Transverse colon (tissue), 4 donors: ENCODE measurements at places on chromosomes 5 and 9.

DNA sequence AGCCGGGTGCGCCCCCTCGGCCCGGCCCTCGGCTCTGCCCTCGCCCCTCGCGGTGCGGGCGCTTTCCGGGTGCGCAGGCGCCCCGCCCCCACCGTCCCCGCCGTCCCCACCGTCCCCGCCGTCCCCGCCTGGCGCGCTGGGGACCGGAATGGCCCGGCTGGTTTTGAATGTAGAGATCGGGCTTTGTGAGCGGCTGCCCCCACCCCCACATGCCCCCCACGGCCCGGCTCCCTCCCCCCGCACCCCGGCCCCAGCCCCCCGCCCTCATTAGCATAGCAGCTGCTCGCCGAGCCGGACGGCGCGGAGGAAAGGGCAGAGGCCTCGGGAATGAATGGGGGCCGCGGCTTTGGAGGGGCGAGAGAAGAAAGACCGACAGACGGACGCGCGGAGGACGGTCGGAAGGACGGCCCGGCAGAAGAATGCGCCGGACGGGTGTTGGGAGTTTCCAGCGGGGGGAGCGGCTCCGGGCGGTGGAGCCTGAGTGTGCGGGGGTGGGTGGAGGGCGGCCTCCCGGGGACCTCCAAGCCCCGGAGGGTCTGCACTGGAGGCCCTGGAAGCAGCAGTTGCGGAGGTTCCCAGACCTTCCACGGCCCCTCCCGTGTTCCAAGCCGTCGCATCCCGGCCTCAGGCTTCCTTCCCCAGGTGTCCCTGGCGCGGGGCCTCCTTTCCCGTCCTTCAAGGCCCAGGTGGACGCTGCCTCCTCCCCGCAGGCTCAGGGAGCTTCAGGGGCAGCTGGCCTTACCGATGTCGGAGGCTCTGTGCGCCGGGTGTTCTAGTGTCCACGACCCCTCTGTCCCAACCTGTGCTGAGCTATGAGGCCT lies 6.0 kb downstream of the NRARP start:
- peak overlapping the region; percentile 86 for H3K27ac ChIP-seq
- H3K4me3 ChIP-seq = peak overlapping the region; percentile 39
- peaks cover 50% of the 10 kb centered on the region for H3K4me1 ChIP-seq
- no peaks in the 10 kb centered on the region for H3K36me3 ChIP-seq

DNA sequence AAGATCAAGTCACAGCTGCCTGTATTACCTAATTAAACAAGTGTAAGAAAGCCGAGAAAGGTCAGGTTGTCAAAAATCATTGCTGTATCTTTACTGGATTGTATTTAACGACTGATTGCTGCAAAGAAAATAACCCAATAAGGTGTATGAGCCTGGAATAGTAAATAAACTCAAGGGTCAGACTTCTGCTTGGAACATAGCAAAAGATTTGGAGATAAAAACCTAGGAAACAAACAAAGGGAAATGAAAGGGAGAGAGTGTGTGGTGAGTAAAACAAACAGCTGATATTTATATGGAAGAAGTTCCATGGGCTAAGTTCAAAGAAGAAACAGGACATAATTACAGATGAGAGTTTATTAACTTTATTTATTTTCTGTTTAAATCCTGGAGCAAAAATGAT lies 354.0 kb downstream of the TLR4 start:
- no peak overlapping the region for H3K4me3 ChIP-seq
- H3K27me3 ChIP-seq = no peaks in the 10 kb centered on the region
- no peak overlapping the region for H3K27ac ChIP-seq
- H3K36me3 ChIP-seq = no peaks in the 10 kb centered on the region

DNA sequence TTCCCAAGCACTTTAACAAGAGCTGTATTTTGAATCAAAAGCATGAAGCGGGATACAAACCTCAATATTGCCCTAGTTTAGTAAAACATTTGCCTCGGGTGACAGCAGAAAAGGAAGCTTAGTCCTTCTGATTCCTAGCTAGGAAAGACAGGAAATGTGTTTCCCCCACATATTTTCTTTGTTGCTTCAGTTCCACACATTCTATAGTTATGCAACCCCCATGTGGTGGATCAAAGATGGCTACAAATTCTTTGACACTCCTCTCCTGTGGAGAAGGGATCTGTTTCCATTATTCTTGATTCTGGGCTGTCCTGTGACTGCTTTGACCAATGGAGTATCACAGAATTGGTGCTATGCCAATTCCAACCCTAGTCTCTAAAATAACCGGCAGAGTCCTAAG lies 89.1 kb upstream of the SLC30A5 start:
- H3K27ac ChIP-seq = no peak overlapping the region
- no peaks in the 10 kb centered on the region for H3K36me3 ChIP-seq
- no peak for DNase-seq
- no peaks in the 10 kb centered on the region for H3K27me3 ChIP-seq
- no peaks in the 10 kb centered on the region for H3K4me1 ChIP-seq
- H3K4me3 ChIP-seq = no peak overlapping the region

DNA sequence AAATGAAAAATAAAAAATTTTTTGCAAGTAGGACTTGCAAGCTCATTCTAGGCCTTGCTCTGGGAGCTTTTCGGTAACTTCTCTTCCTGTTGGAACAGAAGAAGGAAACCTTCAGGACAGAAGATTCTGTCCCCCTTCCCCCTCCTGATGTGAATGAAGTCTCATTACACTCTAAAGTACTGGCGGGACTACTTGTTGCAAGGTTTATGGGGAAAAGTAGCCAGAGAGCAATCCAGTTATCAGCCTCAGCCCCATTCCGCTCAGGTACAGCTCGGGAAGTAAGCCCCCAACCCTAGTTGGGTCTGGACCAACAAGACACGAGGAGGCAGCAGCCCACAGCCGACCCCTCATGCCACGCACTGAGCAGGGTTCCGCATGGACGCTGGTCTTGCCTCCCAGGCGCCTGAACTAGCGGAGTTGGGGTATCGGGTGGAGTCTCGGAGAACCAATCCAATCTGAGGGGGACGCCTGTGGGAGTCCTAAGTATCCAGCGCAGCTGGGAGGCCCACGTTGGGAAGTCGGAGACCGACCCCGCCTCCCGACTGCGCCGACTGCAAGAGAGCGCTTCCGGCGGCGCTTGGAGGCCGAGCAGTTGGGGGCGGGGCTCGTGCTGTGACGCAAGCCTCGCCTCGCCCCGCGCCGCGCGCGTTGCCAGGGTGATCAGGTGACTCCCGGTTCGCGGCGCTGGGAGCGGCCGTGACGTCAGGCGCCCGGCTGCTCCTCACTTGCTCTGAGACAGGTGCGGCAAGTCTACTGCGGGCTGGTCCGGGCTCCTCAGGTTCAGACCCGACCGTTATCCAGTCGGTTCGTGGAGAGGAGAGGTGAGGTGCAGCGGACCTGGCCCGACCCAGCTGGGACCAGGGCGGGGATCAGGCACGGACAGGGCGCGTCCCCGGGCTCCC lies at the start of gene CYSTM1:
TSS of gene CYSTM1 (plus strand) at position 724 of the 902 bp plus-strand sequence. CDS start 19,278 bp downstream, outside the sequence.
- peak; percentile 99 for DNase-seq
- no peaks in the 10 kb centered on the region for H3K36me3 ChIP-seq
- peak within 1 kb of the TSS; percentile 99 for H3K27ac ChIP-seq
- H3K4me3 ChIP-seq = peak within 1 kb of the TSS; percentile 97

GRCh38 chr5:33235304-33235703 lies 205.5 kb upstream of the TARS1 start:
- H3K27me3 ChIP-seq = no peaks in the 10 kb centered on the region
- no peak overlapping the region for H3K27ac ChIP-seq
- H3K4me3 ChIP-seq = no peak overlapping the region
- no peak for DNase-seq
- no peaks in the 10 kb centered on the region for H3K4me1 ChIP-seq
- no peaks in the 10 kb centered on the region for H3K36me3 ChIP-seq

- no peaks in the 10 kb centered on the region for H3K36me3 ChIP-seq
- H3K27me3 ChIP-seq = no peaks in the 10 kb centered on the region
- DNase-seq = no peak
- H3K27ac ChIP-seq = no peak overlapping the region
- H3K4me1 ChIP-seq = no peaks in the 10 kb centered on the region
- no peak overlapping the region for H3K4me3 ChIP-seq
Observed at GRCh38 chr9:28127101-28127500, 553.8 kb upstream of the C9orf72 start.

DNA sequence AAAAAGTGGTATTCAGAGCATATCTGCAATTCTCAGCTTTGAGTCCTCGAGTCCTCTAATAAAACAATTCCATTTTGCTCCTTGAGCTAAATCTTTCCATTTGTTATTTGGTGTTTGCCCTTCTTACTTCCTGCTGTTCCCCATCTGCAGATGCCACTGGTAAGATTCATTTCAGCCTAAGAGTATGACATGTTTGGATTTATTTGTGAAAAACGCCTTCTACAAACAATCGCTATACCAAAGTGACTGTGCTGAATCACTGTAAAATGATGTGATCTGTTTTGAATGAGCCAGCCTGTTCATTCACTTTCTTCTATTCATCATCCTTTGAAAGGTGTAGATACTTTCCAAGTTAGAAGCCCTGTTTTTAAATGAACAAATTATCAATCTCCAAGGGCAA lies 27.7 kb downstream of the KCTD16 start:
- H3K27ac ChIP-seq = no peak overlapping the region
- no peak for DNase-seq
- H3K36me3 ChIP-seq = no peaks in the 10 kb centered on the region
- H3K27me3 ChIP-seq = no peaks in the 10 kb centered on the region

GRCh38 chr9:72304538-72304937 lies 60.5 kb downstream of the ZFAND5 start:
- H3K4me1 ChIP-seq = peaks cover 18% of the 10 kb centered on the region
- DNase-seq = no peak
- H3K36me3 ChIP-seq = no peaks in the 10 kb centered on the region
- H3K4me3 ChIP-seq = no peak overlapping the region
- H3K27me3 ChIP-seq = no peaks in the 10 kb centered on the region

- no peaks in the 10 kb centered on the region for H3K36me3 ChIP-seq
- no peak overlapping the region for H3K4me3 ChIP-seq
- no peaks in the 10 kb centered on the region for H3K4me1 ChIP-seq
- H3K27me3 ChIP-seq = no peaks in the 10 kb centered on the region
- DNase-seq = no peak
- H3K27ac ChIP-seq = no peak overlapping the region
Observed at GRCh38 chr5:53008751-53009150, 19.6 kb downstream of the ITGA2 start.

GRCh38 chr5:161547738-161548486 lies 1.4 kb upstream of the GABRB2 start:
- H3K4me3 ChIP-seq = peak overlapping the region; percentile 48
- no peak overlapping the region for H3K27ac ChIP-seq
- peak; percentile 14 for DNase-seq
- peaks cover 50% of the 10 kb centered on the region for H3K27me3 ChIP-seq
- H3K4me1 ChIP-seq = peaks cover 28% of the 10 kb centered on the region

- no peaks in the 10 kb centered on the region for H3K4me1 ChIP-seq
- no peak overlapping the region for H3K27ac ChIP-seq
- H3K4me3 ChIP-seq = no peak overlapping the region
- peak; percentile 54 for DNase-seq
- peaks cover under 1% of the 10 kb centered on the region for H3K36me3 ChIP-seq
- H3K27me3 ChIP-seq = no peaks in the 10 kb centered on the region
Observed at GRCh38 chr5:126544087-126544740, 50.8 kb downstream of the ALDH7A1 start.

- H3K36me3 ChIP-seq = no peaks in the 10 kb centered on the region
- no peak overlapping the region for H3K4me3 ChIP-seq
- H3K27ac ChIP-seq = no peak overlapping the region
- no peaks in the 10 kb centered on the region for H3K27me3 ChIP-seq
Observed at GRCh38 chr5:157900644-157901043, 41.7 kb upstream of the CLINT1 start.

DNA sequence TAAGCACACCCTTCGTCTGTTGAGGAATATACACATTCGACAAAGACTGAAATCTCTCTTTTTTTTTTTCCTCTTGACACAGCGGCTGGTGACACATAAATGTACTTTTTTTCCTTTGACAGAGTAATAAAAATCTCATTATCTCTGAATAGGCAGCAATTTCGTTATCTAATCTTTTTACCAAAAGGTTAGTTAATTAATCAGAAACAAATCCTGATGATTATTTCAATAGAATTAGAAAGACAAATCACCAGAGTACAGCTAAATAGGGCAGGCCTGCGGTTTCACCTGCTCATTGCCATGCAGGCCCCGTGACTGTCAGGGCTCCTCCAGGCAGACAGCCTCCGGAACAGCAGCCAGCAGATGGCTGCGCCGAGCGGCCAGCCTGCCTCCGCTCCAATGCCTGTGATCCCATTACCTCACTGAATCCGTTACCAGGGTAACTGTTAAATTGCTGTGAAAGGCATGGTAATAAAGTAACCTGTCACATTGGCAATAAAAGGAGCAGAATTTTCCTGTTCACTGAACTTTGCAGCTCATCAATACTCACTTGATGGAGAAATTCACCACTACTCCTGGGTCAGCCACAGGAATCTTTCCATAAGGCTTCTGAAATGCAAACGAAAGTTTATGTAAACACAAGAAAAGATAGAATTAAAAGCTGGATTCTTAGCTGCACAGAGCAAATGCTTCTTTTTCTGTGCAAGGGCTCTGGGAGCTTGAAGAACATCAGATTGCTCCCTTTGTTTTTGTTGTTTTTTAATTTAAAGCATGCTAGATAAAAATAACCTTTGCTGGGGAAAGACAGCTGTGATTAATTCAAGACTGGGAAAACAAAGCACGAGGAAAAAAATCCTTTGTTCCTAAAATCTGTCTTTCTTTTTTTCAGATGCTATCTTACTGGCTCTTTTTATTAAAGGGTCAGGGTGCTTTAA lies 666.4 kb upstream of the ZNF608 start:
- no peaks in the 10 kb centered on the region for H3K27me3 ChIP-seq
- H3K4me1 ChIP-seq = peaks cover 51% of the 10 kb centered on the region
- no peaks in the 10 kb centered on the region for H3K36me3 ChIP-seq
- H3K27ac ChIP-seq = peak overlapping the region; percentile 73

DNA sequence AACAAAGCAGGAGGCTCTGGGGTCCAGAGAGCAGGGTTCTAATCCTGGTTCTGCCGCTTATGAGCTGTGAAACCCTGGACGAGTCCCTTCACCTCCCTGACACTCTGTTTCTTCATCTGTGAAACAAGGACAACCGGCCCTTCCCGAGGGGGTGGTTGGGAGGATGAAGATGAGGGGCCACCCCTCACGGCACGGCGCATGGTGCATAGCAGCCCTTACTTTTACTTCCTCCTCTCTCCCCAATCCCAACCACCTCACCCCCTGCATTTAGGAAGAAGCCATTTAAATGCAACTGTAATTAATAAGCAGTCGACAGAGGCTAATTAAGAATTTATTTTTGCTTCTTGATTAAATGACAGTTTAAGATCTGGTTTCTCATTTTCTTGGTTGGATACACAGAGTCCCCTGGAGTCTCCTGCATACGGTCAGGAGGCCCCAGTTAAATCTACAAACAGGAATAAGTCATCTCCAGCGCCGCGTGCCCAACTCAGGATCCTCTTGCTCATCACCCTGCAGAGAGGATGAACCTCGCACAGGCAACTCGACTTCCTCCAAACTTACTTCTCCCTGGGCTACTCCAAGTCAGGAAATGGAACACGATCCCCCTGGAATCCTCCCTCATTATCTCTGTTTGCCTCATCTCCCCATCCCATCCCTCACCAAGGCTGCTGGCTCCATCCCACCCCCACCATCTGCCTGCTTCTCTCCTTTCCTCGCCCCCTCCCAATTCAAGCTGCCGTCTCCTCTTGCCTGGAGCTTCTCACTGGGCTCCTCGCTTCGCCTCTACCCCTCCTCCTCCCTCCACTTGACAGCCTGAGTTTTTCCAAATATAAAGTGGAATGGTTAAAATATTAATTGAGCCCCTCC lies 95.9 kb downstream of the HRH2 start:
- no peaks in the 10 kb centered on the region for H3K36me3 ChIP-seq
- no peak overlapping the region for H3K27ac ChIP-seq
- no peak overlapping the region for H3K4me3 ChIP-seq
- H3K4me1 ChIP-seq = no peaks in the 10 kb centered on the region
- H3K27me3 ChIP-seq = peaks cover 5% of the 10 kb centered on the region
